Renal cortical epithelial cell (primary cell): ENCODE measurements at places on chromosomes 11 and 22. TPM values are rescaled to one million over a fixed set of nuclear protein-coding genes. Genes with fewer than 3 reads are reported as not detected.

GRCh38 chr11:108025387-108026080, 16.8 kb downstream of the CUL5 start:
- no peak for DNase-seq

- no peak for DNase-seq
These were observed 309.5 kb downstream of the CADM1 start for GRCh38 chr11:115194802-115195110.

DNA sequence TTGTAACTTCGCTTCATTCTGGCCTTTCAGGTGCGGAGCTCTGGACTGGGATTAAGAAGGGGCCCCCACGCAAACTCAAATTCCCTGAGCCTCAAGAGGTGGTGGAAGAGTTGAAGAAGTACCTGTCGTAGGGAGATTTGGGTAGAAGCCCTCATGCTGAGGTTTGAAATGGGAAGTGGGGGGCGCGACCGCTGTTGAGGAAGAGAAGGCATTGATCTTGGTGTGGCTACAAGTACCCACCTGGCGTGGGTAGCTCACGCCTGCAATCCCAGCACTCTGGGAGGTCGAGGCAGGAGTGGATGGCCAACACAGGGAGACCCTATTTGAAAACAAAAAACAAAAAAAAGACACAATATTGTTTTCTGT, 779 bp downstream of the SELENOH start:
- no peak for DNase-seq

GRCh38 chr22:25069758-25070481, 117.4 kb downstream of the KIAA1671 start:
- DNase-seq, result no peak

Gene OR52H1
- 0.10 TPM in 1 of 2 replicates, not detected in the other for total RNA-seq

Gene DERL3
- total RNA-seq, result 0.17 and 0.30 TPM in 2 replicates

DNA sequence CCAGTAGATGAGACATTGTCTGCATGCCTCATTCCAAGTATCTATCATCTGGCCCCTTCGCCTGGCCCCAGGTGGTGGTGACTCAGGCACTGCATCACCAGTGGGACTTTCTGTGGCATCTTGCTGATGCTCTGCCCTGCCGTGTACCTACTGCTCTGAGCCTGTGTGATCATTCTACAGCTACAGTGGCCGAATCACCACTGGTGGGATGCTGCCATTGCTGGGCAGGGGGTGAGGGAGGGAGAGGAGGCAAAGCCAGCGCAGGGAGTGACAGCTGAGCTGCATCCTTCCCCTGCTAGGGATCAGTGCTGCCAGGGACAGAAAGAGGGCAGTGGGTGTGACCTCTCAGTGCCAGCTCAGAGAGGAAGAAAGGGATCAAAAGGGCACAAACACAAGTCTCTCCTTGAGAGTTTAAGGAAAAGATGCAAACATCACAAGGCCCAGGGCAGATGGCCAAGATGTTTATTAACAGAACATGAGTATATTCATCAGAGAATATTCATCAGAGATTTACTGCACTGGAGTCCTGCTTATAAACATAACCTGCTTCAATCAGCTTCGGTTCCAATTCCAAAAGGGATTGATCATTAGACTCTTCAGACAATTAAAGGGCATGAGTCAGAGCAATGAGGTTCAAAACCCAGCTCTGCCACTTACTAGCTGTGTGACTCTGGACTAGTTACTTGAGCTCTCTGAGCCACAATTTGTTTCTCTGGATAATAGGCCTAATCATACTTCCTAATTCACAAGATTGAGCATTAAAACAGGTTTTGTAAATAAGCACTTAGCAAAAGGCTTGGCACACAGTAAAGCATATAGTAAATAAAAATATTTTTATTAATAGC, 109.8 kb downstream of the NAT10 start:
- DNase-seq, result peak; percentile 72

Gene ARHGAP8
- total RNA-seq, result 5.3 and 25.0 TPM in 2 replicates

Gene MYRF
- total RNA-seq, result 4.2 and 20.0 TPM in 2 replicates

DNA sequence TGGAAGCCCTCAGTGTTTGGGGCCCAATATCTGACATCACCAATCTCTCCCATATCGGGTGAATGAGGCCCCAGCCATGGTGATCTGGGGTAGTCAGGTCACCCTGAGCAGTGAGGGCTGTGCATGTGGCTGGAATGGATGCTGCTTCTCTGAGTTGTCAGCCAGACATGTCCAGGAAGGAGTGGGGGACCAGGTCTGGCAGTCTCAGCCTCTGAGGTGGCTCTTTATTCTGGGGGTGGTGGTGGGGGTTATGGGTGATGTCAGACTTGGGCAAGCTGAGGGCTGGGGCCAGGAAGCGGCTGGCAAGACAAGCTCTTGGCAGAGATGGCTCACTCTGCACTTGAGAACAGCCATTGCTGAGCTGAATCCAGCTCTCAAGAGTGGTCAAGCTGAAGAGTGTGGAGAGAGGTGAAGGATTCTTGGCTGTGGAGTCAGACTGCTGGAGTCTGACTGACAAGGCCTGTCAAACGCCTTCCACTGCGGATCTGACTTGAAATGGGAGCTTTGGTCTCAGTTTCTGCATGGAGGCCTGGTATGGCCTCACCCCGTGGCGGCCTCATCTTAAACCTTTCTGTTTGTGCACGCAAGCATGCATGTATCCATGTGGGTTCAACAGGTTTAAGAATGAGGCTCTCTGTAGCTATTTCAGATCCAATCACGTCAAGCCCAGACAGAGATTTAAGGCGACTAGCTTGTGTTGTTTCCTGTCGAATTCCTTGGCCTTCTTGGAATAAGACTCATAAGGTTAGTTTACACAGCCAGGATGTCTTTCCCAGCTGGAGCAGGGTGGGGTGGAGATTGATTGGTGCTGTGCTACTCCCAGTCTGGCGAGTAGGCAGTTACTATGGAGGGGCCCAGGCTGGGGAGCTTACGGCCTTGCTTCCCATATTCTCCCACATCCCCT, 83.9 kb upstream of the TIMP3 start:
- DNase-seq, result no peak

Gene GGT1
- total RNA-seq, result 118 and 145 TPM in 2 replicates

Gene WEE1
- 37.8 and 81.4 TPM in 2 replicates for total RNA-seq

Gene EXPH5
- total RNA-seq, result 6.7 and 9.9 TPM in 2 replicates

- no peak for DNase-seq
These were observed 751.5 kb upstream of the CCDC179 start for GRCh38 chr11:23611726-23612125.

Gene NXPE2
- 0.05 and 0.17 TPM in 2 replicates for total RNA-seq

GRCh38 chr11:106395716-106396349, 318.4 kb downstream of the AASDHPPT start:
- no peak for DNase-seq

Gene ST13
- total RNA-seq, result 158 and 255 TPM in 2 replicates

GRCh38 chr11:123429913-123430720, at the start of gene GRAMD1B:
TSS of gene GRAMD1B (plus strand) at chr11:123430269. CDS start at chr11:123430793, 524 bp downstream.
- DNase-seq, result no peak

Gene MYBPC3
- not detected in 2 replicates for total RNA-seq

DNA sequence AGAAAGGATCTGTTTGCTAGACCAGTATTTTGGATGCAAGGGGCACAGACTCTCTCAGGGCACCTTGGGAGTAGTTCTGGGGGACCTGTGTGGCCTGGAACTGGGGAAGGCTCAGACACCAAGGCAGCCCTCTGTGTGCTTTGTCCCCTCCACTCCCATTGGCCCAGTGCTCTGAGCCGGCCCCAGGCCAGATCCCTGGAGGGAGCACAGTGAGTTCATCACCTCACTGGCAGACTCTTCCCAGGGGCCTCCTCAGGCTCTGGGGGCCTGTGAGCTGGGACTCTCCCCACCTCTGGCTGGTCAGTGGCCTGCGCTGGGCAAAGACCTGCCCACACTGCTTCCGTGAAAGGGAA, 51.7 kb downstream of the CHRDL2 start:
- no peak for DNase-seq

- no peak for DNase-seq
These were observed 10.0 kb upstream of the MYRF start for GRCh38 chr11:61742391-61742790.

Gene GTSE1
- 0.20 and 3.3 TPM in 2 replicates for total RNA-seq

DNA sequence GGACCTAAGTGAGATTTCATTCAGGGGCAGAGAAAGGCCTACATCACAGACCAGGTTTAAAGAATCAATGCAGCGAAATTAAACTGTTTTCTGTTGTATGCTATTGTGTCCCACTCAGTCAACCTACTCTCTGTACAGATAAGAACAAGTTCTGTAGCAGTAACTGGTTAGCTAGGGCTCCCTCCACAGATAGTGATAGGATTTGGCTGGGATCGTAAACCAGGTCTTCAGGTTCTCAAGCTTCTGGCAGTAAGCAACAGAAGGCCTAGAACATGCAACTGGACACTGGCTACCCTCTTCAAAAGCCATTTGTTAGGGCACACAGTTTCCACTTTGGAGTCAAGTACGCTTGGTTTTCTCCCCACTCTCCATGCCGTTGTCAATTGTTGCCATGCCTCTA, 69.2 kb downstream of the GDPD4 start:
- no peak for DNase-seq

DNA sequence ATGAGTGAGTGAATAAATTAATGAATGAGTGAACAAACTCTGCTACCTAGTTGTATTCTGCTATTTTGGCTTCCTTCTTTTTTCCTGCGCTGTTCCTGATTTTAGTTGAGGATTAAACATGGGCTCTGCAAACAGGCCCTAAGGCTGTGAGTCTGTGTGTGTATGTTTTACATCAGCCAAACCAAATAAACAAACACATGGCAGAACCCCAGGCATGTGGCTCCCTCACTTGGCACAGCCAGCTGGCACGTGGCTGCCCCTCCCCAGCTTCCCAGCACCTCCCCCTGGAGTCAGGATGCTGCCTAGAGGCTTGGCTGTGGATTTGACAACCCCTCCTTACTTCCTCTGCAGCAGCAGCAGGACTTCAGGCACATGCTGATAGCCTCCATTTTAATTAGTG, 593.2 kb downstream of the INSC start:
- peak; percentile 82 for DNase-seq

- no peak for DNase-seq
These were observed at the start of gene MS4A10 for GRCh38 chr11:60785136-60785535. TSS of gene MS4A10 (plus strand) at chr11:60785333. CDS start at chr11:60790336, 5,003 bp downstream.

GRCh38 chr11:96124155-96124554, 200.2 kb upstream of the MTMR2 start:
- DNase-seq, result no peak

- DNase-seq, result no peak
These were observed 34.5 kb downstream of the TPST2 start for GRCh38 chr22:26555478-26555877.

DNA sequence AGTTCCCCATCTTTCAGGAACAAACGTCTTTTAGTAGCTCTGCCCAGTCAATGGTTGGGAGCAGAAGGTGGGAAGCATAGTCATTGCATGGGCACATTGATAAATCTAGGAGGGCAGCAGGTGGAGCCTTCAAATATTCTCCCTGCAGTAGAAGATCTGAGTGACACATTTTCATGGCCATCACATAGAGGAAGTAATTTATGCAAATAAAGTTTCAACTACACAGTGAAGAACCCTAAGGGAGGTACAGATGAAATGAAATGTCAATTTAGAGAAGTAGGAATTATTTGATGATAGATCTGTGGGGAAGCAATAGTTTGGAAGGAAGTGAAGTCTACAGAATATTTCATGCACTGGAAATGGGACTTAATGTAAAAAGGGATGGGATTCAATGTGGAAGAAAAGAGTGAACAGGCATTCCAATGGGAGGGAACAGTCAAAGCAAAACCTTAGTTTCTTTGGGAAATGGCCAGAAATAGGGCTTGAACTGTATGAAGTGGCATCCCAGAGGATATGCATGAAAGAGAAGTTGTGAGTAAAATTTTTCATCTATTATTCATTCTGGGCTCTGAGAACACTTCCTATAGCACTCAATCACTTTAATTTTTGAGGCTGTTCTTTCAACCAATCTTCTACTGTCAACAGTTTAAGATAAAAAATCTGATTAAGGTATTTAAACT, 256.2 kb upstream of the LUZP2 start:
- no peak for DNase-seq

DNA sequence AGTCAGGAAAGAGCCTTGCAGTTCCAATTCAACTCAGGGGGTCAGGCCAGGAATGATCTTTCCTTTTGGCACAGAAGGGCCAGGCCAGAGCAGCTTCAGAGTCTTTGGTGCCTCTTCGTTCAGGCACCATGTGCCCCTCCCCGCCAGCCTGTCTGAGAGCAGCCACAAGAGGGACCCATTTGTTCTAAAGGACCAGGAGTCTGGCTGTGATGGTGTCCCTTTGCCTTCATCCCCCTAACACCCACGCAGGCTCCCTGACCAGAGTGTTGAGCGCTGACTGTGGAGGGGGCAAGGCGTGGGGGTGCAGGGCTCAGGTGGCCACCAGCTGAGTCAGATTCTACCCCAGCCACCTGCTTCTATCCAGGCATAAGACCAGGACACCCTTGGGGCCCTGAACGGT, 156.4 kb downstream of the TTC17 start:
- no peak for DNase-seq

DNA sequence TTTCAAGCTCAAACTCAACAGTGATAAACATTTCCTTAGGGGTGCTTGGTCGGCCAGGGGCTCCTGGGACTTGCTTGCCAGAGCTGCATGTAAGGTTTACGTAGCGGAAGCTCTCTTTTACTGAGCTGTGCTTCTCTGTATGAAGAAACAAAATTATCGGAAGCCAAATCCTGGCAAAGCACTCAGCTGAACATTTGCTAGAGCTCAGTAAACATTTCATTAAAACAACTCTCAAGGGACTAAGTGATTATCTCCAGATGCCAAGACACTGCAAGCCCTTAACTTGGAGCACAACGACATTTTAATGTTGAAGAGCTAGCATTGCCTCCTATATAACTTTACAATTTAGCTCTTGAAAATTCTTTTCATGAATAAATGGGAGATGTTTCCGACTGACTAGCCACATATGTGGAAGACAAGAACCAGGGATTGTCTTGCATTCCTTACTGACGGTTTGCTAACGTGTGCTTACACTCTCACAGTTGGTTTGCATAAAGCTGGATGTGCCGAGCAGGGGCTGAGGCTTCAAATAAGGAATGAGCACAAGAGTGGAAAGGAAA, 43.4 kb downstream of the SCUBE2 start:
- DNase-seq, result no peak

Gene SMCO4
- 15.6 and 17.5 TPM in 2 replicates for total RNA-seq

Gene HEPHL1
- total RNA-seq, result 0.35 and 0.69 TPM in 2 replicates

Gene PGA5
- total RNA-seq, result not detected in 2 replicates

- DNase-seq, result peak; percentile 97
These were observed 277.7 kb downstream of the CADM1 start for GRCh38 chr11:115226556-115226955.

DNA sequence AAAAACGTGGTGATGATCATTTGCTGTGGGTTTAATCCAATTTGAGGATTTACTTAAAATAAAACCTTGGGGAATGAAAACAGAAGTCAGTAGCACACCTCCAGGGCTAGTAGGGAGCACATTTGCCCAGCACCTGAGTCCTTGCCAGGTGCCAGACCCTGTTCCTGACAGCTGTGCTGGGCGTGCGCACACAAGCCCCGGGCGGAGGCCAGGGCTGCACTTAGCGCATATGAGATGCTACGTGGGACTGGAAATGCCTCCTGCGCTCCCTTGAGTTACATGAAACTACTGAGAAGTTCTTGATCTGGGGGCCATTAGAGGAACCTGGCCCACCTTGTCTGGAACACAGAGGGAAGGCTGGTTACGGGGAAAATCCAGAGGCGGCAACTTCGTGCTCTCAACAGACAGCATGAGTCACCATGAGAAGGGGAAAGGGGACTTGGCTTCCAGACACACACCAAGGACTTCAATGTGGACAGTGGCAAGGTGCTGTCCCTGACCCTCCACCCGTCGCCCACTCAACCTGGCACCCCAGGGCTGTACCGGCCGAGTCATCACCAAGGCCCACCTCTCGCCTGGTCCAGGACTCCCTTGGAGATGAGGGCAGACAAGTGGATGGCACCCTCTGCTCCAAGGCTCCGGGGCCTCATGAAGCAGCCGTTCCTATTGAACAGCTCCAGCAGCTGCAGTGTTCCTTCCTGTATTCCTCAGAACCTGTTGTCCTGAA, 1468.6 kb downstream of the BRD1 start:
- no peak for DNase-seq

Gene NAALADL1
- total RNA-seq, result 7.8 and 10.9 TPM in 2 replicates

Gene HPX
- total RNA-seq, result 0.20 TPM in 1 of 2 replicates, not detected in the other
